ENCODE measurements at places on chromosomes 12 and 14. TPM values are rescaled to one million over a fixed set of nuclear protein-coding genes. Genes with fewer than 3 reads are reported as not detected.

- no peak for DNase-seq
- peaks cover 65% of the 10 kb centered on the region for H3K27me3 ChIP-seq
- no peak overlapping the region for H3K4me3 ChIP-seq
Measured at GRCh38 chr12:131832321-131833231, 4.4 kb downstream of the MMP17 start.

DNA sequence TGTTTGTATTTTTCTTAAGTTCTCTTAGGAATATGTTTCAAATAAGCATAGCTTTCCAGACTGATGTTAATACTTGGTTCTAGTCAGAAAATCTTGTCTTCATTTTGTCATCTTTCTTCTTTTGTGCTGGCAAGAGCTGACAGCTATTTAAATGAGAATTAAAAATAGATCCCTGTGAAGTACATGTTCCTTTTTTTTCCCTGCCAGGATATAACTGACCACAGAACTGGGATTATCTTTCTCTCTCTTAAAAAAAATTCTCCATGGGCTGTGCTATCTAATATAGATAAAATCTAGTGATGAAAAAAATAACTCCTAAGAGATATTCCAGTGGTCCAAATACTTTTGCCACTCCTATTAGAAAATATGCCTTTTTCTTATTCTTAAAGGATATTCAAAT is 163.4 kb downstream of the AKAP6 start:
- H3K4me3 ChIP-seq = no peak overlapping the region
- H3K4me1 ChIP-seq = peaks cover 49% of the 10 kb centered on the region
- H3K27ac ChIP-seq = peak overlapping the region; percentile 94
- no peak for DNase-seq
- H3K36me3 ChIP-seq = no peaks in the 10 kb centered on the region

DNA sequence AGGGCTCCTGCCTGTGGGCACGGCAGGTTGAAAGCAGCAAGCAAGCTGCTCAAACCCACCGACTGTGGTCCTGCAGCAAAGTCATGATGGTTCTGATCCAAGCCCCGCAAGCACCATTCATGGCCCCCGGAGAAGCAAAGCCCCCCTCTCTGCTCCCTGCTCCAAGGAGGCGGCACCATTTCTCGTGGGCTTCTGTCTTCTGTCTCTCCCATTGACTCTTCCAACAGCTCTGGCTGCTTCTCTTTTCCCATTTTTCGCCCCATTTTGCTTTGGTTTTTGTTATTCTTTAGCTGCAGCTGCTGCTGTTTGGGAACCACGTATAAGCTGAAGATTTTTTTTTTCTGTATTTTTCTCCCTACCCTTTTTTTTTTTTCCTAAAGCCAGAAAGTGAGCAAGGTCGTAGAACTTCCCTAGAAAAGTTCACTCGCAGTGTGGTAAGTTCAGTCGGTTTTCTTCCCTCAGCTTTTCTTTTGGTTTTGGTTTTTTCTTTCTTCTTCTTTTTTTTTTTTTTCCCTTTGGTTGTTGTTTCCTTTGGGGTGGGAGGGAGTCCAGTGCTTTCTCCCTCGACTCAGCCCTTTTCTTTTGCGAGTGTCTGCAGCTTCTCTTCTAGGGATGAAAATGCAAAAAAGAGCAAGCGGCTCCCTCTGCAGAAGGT is 354.1 kb downstream of the DPF3 start:
- H3K36me3 ChIP-seq = no peaks in the 10 kb centered on the region
- peaks cover 1% of the 10 kb centered on the region for H3K4me1 ChIP-seq
- no peaks in the 10 kb centered on the region for H3K27me3 ChIP-seq
- H3K27ac ChIP-seq = no peak overlapping the region

INSM2 gene
- not detected for total RNA-seq

SLC11A2 gene
- total RNA-seq = 60.5 TPM
